Activated T-helper 17 cell treated with anti-CD3 and anti-CD28 coated beads, Interleukin-2, amount 50 U/mL, for 72 hours (primary cell): ENCODE measurements at places on chromosomes 4 and X.
A peak's percentile ranks its signal among the peaks of the same experiment; 100 is the strongest.

DNA sequence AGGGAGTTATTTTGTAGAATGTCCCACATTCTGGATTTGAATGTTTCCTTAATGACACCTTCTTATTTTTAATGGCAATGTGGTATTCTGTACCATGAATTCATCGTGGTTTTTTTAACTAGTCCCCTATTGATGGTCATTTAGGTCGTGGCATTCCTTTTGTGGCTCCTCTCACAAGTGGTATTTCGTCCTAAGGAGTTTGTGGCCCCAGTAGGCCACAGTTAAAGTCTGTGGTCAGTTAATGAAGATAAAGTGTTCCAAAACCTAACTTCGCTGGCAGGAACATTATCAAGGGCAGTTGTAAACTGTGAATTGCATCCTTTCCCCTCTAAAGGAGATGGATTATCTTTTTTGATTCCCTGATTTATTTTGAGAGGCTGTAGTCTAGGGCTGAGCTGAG is 133.2 kb downstream of the TMEM164 start:
- no peak for ATAC-seq

- ATAC-seq, result peak; percentile 6
These were observed 1.3 kb upstream of the ING2 start for GRCh38 chr4:183503497-183504063.

DNA sequence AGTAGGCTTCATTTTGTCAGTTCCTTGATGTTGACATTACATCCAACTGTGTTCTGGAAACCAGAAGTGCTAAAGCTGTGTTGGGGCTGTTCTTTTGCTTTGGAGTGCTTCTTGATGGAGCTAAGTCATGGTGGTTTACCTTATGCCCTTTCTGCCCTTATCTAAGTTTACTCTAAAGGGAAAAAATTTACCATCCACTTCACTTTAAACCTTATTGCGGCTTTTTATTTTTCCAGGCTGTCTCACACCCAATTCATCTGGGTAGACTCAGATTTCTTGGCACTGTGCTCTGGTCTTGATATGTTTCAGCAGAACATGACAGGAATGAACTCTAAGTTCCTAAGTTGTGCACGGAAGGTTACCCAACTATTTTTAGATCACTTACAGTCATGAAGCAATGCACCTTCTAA is 104.7 kb upstream of the TTC29 start:
- no peak for ATAC-seq

- ATAC-seq, result no peak
These were observed 24.7 kb downstream of the FGFRL1 start for GRCh38 chr4:1036095-1036494.

DNA sequence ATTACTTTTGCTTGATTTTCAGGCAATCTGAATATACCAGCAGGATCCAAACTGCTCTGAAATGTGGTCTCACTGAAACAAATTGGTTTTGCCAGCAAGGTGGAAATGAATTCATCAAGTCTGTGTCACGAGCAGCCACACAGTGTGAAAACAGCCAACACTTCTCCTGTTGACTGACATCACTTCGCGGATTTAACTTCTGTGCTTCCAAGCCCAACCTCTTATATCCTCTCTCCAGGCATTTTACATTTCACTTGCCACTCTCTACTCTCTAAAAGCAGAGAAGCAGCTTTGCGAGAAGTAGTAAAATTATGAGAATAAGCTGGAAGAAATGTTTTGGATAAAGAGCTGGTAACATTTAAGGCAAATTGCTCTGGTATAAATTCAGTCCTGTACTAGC is 106.1 kb upstream of the FRG1 start:
- no peak for ATAC-seq

GRCh38 chrX:110966091-110966454 is 129.9 kb upstream of the PAK3 start:
- no peak for ATAC-seq

DNA sequence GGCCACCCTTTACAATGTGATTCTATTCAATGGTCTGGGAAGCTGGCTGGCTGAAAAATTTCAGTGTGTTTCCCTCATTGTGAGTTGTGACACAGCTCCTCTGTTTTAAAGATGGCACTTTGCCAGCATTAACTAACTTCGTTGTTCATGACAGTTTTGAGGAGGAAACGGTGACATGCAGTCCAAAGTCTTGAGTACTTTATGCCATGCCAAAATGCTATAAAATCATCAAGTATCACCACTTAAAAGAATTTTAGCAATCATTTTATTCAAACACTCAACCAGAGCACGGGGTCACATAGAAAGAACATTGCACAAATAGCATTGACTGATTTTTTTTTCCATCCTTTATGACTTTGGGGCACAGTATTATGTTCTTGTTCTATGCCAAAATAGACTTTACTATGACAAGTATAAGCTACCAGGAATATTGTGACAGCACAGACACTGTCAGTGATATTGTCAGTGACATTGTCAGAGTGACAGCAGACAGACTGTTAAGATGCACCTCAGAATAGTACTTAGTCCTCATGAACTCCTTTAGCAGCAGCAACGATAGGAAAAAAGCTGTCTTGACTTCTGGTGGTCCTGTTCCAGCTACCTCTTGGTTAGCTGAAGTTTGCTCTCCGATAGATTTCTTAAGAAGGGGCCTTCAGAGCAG is 46.7 kb downstream of the CXCL13 start:
- ATAC-seq, result no peak

- no peak for ATAC-seq
These were observed 13.1 kb downstream of the MOB1B start for GRCh38 chr4:70915036-70915815.

- ATAC-seq, result no peak
These were observed 11.8 kb downstream of the ZNF182 start for GRCh38 chrX:47992095-47992380.

- ATAC-seq, result no peak
These were observed 64.3 kb downstream of the TASL start for GRCh38 chrX:30513284-30513683.

- ATAC-seq, result no peak
These were observed 914.5 kb downstream of the STIM2 start for GRCh38 chr4:27775156-27775555.

- peak; percentile 37 for ATAC-seq
These were observed 35.7 kb downstream of the ACE2 start for GRCh38 chrX:15564981-15565579.

GRCh38 chr4:63795301-63795700 is 613.9 kb downstream of the TECRL start:
- no peak for ATAC-seq

- no peak for ATAC-seq
These were observed 89.1 kb upstream of the ADRA2C start for GRCh38 chr4:3676907-3677747.
